ENCODE measurements at places on chromosomes 1 and 21. TPM values are rescaled to one million over a fixed set of nuclear protein-coding genes. Genes with fewer than 3 reads are reported as not detected.

Gene ANKRD35
- total RNA-seq: 0.53 TPM

Gene PPP1R8
- 39.2 TPM for total RNA-seq

Gene AGT
- total RNA-seq: 5.3 TPM

Gene PRAMEF8
- total RNA-seq: not detected

Gene CLDN17
- total RNA-seq: not detected

Gene CHIA
- total RNA-seq: not detected

Gene HAPLN2
- total RNA-seq: not detected

Gene PPM1J
- total RNA-seq: 0.80 TPM
